ENCODE measurements at places on chromosomes 2 and 18. TPM values are rescaled to one million over a fixed set of nuclear protein-coding genes. Genes with fewer than 3 reads are reported as not detected.

DNA sequence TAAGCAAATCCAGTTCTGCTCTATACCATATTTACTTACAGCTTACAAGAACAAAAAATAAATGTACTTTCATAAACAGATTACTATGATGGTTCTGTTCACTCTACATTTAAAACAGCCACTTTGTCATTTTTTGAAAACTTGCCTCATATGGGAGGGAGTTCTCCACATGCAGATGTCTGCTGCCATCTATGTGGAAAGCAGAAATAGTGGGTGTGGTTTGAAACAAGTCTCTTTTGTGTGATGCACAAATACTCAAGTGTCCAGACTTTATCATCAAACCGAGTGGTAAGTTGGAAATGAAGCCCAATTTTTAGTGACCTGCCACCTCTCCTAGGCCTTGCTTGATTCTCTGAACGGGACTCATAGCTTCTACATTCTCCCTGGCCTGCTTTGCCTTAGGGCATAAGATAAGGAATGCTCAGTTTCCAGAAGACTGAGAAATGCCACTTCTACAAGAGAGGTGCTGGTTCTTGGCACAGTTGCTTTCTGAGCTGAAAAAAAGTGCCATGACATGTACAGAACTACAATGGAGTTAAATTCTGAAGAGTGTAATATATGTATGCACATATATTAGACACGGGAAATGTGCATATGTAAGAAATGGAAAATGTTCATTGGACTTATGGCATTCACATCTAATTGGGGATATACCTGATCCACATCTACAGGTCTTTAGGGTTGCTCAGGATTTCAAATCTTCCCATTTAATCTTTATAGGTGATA lies 221.0 kb downstream of the SLC8A1 start:
- no peak for DNase-seq

- DNase-seq = no peak
Measured at GRCh38 chr2:105919826-105920225, 175.1 kb downstream of the NCK2 start.

GRCh38 chr2:183093857-183094657 lies 15.5 kb downstream of the DUSP19 start:
- no peak for DNase-seq

DNA sequence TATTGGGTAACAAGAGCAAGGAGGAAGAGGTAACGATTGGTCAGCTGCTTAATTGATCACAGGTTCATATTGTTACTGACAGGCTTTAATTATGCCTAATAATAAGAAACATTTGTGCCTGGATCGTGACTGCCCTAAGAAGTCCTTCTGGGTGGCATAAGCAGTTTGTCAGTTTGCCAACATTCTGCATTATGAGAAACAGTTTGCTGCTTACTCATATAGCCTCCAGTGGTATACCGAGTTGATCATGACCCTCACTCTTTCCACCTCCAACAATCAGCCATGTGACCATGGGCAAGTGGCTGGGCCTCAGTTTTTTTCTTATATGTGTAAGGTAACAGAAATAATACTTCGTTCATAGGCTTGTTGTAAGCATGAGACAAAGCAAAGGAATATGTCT lies 96.6 kb upstream of the CABLES1 start:
- DNase-seq = no peak

GRCh38 chr2:142742371-142743214 lies 134.9 kb upstream of the KYNU start:
- no peak for DNase-seq

DNA sequence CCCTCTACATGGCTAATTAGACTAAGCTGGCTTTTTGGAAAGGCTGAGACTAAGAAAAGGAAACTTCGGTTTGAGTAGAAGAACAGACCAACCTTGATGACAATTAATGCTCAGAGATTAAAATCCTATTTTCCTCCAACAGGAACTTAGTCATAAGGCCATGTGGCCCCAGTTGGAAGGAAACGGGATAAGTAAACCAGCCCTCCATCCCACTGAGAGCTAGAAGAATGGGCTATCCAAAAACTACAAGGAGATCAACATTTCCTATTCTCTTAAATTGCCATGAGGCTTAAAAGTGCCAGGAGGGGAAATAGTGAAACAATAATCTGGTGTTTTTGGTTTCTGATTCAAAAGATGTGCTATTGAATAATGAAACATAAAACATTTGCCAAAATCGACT lies 216.6 kb downstream of the PAX3 start:
- no peak for DNase-seq

GRCh38 chr2:119513832-119514231 lies 10.5 kb downstream of the SCTR start:
- DNase-seq = no peak

DNA sequence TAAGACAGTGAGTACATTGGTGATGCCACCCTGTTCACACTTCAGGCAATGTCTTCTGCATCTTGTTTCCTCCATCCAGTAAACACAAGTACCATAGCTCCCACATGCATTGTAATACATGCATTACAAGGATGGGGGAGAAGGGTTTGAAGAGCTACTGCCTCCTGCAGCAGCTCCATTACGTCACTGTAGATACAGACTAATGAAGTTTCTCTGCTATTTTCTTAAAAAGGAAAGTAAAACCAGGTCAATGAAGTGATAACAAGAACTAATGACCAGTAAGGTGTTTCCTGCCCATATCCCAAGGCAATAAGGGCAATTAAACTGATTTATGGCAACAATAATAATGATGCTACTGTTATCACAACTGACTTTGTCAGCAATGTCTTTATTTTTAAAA lies 18.2 kb upstream of the BBS5 start:
- DNase-seq = no peak

DNA sequence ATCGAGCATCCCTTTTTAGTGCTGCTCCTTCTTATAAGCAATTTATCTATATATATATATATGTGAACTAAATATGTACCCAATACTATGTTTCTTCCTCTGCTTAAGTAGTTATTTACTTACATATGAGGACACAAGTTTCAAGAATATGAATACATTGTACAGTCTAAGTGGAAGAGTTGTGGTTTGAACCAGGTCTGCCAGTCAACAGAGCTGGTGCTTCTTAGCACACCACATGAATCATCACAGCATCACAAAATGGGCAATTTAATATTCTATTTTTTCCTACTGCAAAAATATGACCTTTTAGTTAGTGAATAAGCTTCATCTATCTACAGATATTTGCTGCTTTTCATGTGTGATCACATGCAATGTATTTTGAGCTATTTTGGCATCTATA lies 64.4 kb upstream of the SPAG16 start:
- DNase-seq = no peak

- DNase-seq = no peak
Measured at GRCh38 chr2:50878251-50878650, 153.7 kb downstream of the NRXN1 start.

DNA sequence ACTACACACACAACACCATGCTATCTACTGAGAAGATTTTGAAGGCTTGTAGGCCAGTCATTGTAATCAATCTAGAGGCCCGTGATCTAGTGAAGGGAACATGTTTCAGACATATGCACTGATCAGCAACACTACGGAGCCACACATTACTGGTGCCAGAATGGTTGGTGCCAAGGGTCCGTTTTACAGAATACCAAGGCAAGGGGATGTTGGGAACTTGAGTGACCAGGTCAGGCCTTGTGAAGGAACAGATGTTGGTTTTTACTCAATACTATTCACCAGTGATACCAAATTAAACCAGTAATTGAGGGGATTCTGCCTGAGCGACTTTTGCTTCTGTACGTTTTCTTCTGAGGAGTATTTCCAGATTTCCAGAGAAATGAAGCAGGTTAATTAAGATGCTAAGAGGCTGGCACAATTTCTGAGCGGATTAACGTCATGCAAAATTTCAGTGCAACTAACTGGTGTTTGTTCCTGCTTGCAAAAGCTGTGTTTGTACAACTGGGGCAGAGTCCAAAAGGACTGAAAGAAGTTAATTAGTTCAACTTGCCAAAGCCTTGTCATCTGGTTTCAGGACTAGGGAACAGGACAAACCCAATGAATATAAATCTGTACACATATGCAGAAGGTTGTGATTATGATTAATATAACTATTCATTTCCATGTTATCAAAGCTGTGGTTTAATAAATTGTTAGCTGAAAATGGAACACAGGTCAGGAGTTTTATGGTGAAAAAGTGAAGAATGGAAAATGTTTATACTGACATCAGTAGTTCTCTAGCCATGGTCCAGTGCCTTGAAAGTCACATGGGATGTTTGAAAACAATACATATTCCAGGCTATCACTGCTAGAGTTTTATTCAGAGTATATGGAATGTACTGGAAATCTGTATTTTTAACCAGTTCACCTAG lies 432.1 kb upstream of the DCC start:
- DNase-seq = no peak

Gene CRYBA2
- total RNA-seq = not detected

Gene NETO1
- 2.4 TPM for total RNA-seq

Gene CTAGE1
- total RNA-seq = not detected

Gene MATN3
- total RNA-seq = 1.1 TPM

Gene IL37
- total RNA-seq = not detected

Measured in urinary bladder (tissue), 4 donors.